MG63 (cell line): ENCODE measurements at places on chromosomes 16 and 17. TPM values are rescaled to one million over a fixed set of nuclear protein-coding genes. Genes with fewer than 3 reads are reported as not detected.
A peak's percentile ranks its signal among the peaks of the same experiment; 100 is the strongest.

- DNase-seq, result no peak
Observed at GRCh38 chr17:147796-148740, 10.7 kb downstream of the SCGB1C2 start.

GRCh38 chr16:86556576-86556975 is 1.5 kb upstream of the MTHFSD start:
- DNase-seq, result no peak

- DNase-seq, result peak; percentile 69
Observed at GRCh38 chr16:83898463-83899271, at the start of gene MLYCD. Gene MLYCD, plus strand, starts transcription at chr16:83899115. Its CDS starts 30 bp downstream, at chr16:83899145.

- DNase-seq, result no peak
Observed at GRCh38 chr17:66885417-66885816, 50.5 kb downstream of the CACNG5 start.

DNA sequence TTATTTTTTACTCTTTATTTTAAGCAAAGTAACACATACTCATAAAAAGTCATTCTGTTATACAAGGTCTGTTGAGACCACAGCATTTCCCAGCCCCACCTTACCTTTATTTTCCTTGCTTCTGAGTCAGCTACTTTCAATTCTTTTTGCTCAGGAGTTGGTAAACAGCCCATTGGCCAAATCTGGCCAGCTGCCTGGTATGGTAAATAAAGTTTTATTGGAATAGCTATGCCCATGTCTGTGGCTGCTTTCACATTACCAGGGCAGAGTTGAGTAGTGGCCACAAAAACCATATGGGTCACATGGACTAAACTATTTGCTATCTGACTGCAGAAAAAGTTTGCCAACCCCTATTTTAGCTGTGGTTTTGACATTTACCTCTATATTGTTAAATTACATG is 3.4 kb upstream of the NSRP1 start:
- DNase-seq, result peak; percentile 55

- DNase-seq, result peak; percentile 89
Observed at GRCh38 chr17:36463916-36464764, 22.3 kb upstream of the ZNHIT3 start.

- no peak for DNase-seq
Observed at GRCh38 chr16:16143038-16143763, 80.1 kb downstream of the ABCC6 start.

DNA sequence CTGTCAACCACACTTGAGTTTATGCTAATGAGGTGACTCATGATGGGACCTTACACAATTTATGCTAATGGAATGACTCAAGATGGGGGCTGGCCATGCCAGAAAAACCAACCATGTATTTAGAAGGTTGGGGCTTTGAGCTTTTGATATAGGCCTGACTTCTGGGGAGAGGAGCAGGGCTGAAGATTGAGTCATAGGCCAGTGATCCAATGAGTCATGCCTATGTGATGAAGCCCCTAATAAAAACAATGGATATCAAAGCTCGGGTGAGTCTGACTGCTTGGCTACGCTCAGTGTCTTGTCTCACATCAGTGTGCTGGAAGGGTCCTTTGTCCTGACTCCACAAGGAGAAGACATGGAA is 7.3 kb downstream of the MFSD6L start:
- DNase-seq, result peak; percentile 75

Gene CDH11
- total RNA-seq, result 22.1 and 33.2 TPM in 2 replicates

Gene TERF2IP
- total RNA-seq, result 6.3 and 11.9 TPM in 2 replicates

- no peak for DNase-seq
Observed at GRCh38 chr17:40278414-40278813, 9.3 kb upstream of the CDC6 start.

DNA sequence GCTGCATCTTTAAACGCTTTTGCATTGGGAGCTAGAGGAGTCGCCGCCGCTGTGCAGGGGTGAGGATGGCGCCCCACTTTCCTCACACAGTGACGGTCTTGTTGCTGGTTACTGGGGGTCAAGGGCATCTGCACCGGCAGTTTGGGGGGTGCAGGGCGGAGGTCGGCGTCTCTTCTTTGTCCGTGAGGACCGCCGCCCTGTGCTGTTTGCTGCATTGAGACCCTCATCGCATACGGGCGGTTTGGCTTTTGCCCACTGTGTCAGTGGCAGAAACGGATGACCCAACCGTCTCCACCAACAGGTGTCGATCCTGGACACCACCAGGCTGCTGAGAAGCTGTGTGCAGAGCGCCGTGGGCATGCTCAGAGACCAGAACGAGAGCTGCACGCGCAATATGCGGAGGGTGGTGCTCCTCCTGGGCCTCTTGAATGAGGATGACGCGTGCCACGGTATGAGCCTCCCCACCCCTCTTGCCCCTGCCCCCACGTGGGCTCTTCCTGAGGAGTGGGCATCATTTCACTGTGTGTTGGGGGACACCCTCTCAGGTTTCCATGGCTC is 61.2 kb upstream of the ENDOV start:
- no peak for DNase-seq

DNA sequence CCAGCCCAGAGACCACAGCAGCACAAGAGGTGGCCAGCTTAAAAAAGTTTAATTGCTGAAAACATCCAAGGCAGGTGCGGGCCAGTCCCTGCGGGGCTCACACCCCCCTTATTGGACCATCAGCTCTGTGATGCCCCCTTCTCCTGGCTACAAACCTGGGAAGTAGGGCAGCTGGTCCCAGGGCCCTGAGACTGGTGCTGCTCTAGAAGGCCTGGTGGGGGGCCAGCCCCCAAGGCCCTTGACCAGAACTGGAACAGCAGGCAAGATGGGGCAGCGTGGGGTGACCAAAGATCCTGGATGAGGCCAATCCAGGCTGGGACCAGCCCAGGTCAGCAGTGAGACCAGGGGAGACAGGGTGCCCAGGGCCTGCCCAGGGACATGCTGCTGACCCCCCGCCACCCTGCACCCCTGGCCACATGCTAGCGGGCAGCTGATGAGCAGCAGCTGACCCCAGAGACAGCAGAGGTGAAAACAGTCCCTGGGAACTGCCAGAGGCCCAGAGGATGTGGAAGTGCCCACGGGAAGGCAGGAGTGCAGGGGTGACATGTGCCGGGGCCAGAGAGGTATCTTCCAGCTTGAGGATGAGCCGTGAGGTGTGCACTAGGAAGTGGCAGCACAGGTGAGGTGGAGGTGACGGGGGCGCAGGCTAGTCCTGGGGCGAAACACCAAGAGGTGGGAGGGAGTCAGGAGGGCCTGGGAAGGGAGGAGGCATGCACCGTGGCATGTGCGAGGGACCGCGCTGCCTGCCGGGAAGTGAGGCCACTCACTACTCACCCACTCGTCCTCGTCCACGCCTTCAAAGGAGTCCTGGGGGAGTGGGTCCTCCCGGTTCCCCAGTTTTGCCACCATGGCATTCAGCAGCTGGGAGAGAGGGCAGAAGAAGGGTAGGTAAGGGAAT is 3.6 kb upstream of the PAM16 start:
- no peak for DNase-seq

Gene SEZ6
- total RNA-seq, result not detected in 2 replicates

Gene LCAT
- 0.16 TPM in 1 of 2 replicates, not detected in the other for total RNA-seq

- DNase-seq, result no peak
Observed at GRCh38 chr16:17291289-17291688, 179.5 kb downstream of the XYLT1 start.

- no peak for DNase-seq
Observed at GRCh38 chr17:7322520-7323194, 6.5 kb downstream of the NEURL4 start.

GRCh38 chr16:22252317-22252716 is 44.9 kb upstream of the POLR3E start:
- no peak for DNase-seq

- no peak for DNase-seq
Observed at GRCh38 chr16:73154063-73154870, 106.3 kb upstream of the ZFHX3 start.

DNA sequence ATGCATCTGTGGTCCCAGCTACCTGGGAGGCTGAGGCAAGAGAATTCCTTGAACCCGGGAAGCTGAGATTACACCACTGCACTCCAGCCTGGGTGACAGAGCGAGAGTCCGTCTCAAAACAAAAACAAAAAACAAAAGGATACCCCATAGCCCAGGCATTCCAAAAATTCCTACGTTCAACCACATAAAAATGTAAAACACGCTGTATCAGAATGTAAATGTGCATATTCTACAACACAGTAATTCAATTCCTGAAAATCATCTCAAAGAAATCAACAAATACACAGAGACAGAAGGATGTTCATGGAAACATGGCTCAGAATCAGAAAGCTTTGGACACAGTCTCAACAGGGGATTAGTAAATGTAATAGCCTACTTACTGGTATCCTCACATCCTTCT is 33.0 kb downstream of the COG7 start:
- DNase-seq, result no peak

- no peak for DNase-seq
Observed at GRCh38 chr16:19116711-19117449, 3.1 kb downstream of the ITPRIPL2 start.

DNA sequence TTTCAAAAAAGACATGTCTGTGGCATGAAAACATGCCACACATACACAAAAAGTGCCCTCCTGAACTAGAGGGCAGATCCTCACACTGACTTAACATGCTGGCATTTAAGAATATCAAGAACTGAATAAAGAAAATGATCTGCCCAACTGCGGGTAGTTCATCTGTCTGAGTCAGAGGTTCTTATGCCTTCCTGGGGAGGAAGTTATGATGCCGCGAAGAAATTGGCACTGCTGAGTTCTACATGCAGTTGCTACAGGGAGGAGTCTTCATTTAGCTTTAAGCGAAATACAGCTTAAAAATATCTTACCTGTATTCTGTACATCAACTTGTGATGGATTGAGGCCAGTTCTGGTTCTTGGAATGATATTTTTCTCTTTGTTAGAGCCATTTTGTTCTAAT is 6.3 kb downstream of the ALDH3A2 start:
- no peak for DNase-seq

DNA sequence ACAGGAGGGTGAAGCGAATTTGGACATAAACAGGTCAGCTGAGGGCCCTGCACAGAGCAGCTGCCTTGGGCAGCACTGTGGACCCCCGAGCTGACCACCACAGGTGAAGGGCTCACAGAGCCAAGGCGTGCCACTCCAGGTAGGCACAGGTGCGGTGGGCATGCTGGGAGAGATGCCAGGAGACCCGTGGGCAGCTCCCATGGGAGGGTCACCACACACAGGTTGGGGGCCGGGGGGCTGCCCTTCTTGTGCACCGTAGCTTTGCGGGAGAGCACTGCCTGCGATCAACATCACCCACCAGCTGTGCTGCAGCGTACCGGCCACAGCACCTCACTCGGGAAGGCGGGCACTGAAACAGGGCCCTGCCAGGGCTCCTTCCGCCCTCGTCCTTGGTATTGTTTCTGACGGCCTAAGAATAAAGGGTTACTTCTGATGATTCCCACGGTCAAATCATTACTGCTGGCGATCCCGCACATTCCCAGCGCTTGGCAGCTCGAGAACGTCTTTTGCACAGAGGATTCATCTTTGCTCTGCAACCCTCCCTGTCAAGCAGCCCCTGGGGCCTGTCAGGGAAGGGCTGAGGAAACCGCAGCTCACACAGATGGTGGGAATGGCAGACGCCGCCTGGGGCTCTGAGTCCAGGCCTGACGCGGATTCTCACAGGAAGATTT is 181.7 kb downstream of the BANP start:
- no peak for DNase-seq

DNA sequence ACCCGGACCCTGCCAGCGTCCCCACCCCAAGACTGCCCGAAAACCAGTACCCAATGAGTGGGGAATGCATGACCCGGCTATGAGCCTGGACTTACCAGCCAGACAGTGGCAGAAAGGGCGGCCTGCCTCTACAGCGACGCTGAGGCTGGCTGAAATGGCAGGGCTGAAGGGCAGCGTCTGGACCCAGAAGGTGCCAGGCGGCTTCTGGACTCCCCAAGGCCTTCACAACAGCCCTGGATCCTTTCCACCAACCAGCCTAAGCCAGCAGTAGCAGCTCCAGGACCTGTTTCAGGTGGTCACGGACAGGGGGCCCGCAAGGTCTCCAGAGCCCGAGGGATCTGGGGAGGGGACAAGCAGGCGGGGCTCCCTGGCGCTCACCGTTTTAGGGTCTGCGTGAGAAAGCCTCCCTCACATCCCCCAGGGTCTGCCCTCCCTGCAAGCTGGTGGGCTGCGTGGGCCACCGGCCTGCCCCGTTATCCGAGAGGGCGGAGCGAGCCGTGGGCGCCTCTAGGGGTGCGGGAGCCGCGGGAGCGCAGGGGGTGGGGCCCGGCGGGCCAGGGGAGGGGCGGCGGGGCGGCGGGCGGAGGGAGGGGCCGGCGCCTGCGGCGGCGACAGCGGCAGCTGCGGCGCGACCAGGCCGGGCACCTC is at the start of gene RIPOR1:
Gene RIPOR1 (plus strand): TSS at position 608 of the 648 bp plus-strand sequence. CDS start 9,618 bp downstream, outside the sequence.
- DNase-seq, result peak; percentile 44

- no peak for DNase-seq
Observed at GRCh38 chr16:57017251-57017650, 27.9 kb downstream of the NLRC5 start.

DNA sequence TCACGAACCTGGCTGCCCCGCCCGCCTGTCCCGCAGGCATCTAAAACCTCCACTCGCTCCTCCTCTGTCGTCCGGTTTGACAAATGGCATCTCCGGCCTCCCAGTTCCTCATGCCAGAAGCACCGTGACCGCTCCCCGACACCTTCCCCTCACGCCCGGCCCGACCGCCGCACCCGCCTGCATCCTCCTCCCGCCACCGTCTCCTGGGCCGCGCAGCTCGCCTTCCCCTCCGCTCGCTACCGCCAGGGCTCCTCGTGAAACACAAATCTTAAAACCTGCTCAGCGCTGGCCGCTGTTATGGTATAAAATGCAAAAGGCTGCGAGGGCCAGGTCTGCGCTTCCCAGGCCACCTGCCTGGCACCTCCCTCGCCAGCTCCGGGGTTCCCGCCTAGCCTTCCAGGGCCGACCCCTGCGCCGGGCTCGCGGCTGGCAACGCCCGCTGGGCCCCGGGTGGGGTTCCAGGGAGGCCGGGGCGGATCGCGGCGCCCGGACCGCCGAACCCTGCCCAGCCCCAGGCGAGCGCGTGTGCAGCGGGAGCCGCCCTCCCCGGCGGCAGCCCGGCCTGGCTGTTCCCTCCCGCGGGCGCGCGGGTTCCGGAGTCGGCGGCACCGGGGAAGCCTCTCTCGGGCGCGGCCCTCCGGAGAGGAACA is 488 bp downstream of the SPSB3 start:
- DNase-seq, result no peak

Gene NPIPB13
- 0.89 and 4.2 TPM in 2 replicates for total RNA-seq
